ENCODE measurements at places on chromosomes 11 and 22. TPM values are rescaled to one million over a fixed set of nuclear protein-coding genes. Genes with fewer than 3 reads are reported as not detected.

The TSSK2 gene
- total RNA-seq: not detected

GRCh38 chr11:59206635-59207034 is 6.1 kb downstream of the MPEG1 start:
- peak; percentile 73 for DNase-seq

The APOBEC3H gene
- total RNA-seq: not detected

- peak; percentile 41 for DNase-seq
These were observed 20.0 kb upstream of the SYT12 start for GRCh38 chr11:67002921-67003411.

- DNase-seq: no peak
These were observed 23.0 kb downstream of the LARGE2 start for GRCh38 chr11:45945397-45945999.

DNA sequence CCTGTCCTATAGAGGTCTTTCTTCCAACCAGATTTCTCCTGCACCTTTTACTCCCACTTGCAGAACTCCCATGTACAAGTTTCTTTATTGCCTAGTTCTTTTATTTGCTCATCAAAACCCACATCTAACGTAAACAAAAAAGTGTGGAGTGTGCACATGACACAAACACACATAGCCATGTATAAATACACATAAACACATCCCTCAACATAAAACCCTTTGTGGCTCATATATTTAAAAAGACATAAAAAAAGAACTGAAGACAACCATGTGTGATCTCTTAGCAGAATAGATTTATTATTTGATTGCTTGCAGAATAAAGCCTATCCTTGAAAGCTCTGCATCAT is 1.7 kb downstream of the HBG2 start:
- DNase-seq: no peak

The CCDC15 gene
- total RNA-seq: 3.3 TPM

The APOL4 gene
- total RNA-seq: not detected

The GGT5 gene
- not detected for total RNA-seq

DNA sequence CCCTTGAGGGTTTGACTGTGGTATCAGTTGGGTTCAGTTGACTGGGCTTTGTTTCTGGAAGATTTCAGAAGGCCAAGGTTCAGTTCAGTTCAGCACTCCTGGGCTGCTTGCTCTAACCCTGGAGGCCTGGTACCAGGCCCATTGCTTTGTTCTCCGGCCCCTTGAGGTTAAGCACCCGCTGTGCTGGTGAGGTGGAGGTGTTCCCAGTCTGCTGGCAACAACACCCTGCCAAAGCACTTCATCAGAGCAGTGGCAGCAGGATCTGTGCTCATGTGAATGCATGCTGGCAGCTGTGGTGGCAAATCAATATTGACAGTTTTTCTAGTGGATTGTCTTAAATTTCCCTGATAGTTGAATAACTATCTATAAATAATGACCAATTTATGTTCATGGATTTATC is 3.8 kb upstream of the SCGB1D1 start:
- no peak for DNase-seq

DNA sequence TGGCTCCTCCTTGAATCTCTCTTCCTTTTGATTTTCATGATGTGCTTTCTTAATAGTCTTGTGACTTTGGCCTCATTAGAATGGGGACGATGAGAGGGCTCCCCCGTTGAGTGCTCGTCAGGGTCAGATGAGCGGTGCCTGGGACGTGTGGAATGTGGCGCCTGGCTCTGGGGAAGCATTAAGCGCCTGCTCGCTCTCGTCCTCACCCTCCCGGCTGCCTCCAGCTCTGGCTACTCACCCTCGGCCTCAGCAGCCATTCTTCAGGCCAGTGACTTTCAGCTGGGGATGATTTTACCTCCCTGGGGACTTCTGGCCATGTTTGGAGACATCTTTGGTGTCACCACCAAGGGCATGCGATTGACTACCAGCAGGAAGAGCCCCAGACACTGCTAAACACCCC is 69.7 kb downstream of the RPS6KA4 start:
- DNase-seq: peak; percentile 35

GRCh38 chr11:31822175-31822926 is 11.2 kb upstream of the PAX6 start:
- DNase-seq: peak; percentile 36

GRCh38 chr11:69133251-69133650 is 22.5 kb upstream of the SMIM38 start:
- no peak for DNase-seq

GRCh38 chr11:109658190-109658589 is 236.2 kb downstream of the C11orf87 start:
- DNase-seq: no peak

DNA sequence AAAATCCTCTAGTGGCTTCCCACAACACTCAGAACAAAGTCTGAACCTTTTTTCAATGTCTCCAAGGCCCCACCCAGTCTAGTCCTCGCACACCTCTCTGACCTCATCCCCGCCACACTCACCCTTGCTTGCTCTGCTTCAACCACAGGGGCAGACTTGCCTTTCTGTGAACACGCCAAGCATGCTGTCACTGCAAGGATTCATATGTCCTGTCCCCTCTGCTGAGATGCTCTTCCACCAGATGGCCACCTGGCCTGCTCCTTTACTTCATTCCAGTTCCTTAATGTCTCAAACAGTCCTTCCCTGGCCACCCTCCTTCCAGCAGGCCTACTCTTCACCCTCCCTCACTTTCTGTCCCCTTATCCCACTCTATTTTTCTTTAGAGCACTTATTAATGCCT is 60.6 kb upstream of the ARHGAP20 start:
- DNase-seq: no peak

GRCh38 chr11:39268176-39268690 is 2191.2 kb downstream of the LRRC4C start:
- DNase-seq: no peak

The OR51F2 gene
- total RNA-seq: not detected

- DNase-seq: no peak
These were observed 3.8 kb downstream of the CFL1 start for GRCh38 chr11:65854161-65854592.

The TRPM5 gene
- not detected for total RNA-seq

The ZP1 gene
- total RNA-seq: not detected

DNA sequence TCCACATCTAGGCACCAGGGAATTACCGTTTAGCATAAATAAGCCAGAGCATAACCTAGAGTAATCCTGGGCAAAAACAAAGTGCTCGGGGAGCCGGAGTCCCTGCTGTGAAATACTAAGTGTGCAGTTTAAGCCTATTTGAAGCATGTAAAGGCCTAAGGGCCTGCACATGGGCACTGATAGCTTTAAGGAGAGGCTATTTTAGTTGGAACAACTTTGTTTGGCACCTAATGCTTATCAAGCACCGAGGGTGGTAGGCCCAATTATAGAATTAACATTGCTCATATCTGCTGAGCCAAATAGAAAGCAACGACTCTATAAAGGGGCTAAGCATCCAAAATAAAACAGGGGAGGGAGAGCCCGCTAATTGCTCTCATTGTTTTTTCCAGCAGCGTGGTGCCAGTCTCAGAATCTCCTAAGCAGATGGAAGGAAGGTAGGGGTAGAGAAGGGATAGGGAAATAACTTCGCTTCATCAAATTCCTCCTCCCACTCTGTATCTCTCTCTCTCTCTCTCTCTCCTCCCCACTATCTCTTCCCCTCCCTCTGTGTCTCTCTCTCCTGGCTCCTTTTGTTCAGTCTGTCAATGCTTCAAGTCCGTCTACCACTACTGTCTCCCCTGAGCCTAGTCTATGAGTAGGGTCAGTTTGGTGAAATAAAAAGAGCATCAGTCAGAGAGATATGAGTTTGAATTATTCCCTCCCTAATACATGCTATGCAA is 292.8 kb downstream of the NXPE2 start:
- no peak for DNase-seq

The ELMOD1 gene
- total RNA-seq: 1.2 TPM

DNA sequence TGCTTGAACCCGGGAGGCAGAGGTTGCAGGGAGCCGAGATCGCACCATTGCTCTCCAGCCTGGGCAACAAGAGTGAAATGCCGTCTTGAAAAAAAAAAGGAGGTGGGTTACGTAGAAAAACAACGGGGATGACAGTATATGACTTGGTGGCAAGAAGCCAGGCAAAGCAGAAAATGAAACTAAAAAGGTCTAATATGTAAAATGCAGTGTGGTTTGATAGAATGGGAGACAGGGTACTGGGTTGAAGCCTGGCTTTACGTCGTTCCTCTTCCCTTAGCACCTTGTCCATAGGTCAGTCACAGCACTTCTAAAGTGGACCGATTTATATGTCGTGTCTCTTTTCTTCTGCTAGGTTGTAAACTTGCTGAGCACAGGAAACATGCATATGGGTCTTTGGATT is 274.9 kb upstream of the ZC3H12C start:
- DNase-seq: no peak

The SEC14L6 gene
- total RNA-seq: 2.1 TPM

DNA sequence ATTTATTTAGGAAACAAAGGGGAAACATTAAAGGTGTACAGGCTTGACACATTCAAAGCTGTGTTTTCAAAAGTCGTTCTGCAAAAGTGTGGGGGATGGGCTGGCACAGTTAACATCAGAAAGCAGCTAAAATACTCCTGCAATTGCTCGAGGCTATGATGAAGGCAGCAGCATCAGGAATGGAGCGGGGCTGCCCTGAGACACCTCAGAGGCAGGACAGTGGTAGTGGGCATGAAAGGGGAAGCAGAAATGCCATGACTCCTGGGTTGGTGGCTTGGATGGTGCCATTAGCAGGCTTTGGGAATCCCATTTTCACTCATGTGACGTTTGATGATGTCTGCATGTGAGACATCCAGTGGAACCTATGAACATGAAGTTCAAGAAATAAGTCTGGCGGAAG is 646 bp downstream of the NCAPD3 start:
- no peak for DNase-seq

The MS4A15 gene
- total RNA-seq: not detected

The GAB4 gene
- total RNA-seq: 1.5 TPM

DNA sequence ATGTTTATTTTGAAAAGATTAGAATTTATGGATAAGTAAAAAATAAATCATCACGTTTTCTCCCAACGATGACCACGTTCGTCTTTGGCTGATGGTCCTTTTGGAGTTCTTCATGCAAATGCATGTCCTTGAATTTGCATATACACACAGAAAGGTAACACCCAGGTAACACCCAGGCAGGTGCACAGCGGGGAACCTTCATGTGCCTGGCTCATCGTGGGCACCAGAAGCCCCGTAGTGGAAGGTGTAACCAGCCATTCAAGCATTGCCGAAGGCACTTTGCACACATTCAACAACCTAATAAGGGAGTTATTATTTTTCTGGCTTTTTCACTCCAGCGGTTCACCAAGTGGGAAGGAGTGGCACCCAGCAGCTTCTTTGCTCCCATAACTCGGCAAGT is 404.6 kb downstream of the TBC1D22A start:
- DNase-seq: no peak

The GLYATL1B gene
- total RNA-seq: not detected

The WT1 gene
- total RNA-seq: 0.21 TPM

- peak; percentile 85 for DNase-seq
These were observed 36.0 kb upstream of the PACSIN2 start for GRCh38 chr22:43050995-43051394.
